ENCODE measurements at places on chromosomes 6 and 20.

DNA sequence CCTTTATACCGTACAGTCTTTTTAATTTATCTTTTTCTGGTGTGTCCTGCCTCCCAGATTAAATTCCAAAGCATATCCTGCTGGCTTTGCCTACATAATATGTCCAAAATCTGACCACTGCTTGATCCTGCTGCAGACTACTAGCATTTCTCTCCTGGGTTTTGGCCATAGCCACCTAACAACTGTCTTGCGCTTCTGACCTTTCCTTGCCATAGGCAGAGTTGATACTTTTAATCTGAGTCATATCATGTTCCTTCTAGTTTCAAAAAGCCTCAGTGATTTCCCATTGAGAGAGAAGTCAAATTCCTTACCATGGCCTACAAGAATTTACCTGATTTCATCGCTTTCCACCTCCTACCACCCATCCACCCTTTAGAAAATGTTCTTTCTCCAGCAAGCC, 104.8 kb downstream of the BCKDHB start:
- no peak for DNase-seq

- DNase-seq = no peak
Observed at GRCh38 chr6:105212587-105212986, 32.8 kb upstream of the POPDC3 start.

- no peak for DNase-seq
Observed at GRCh38 chr6:162014069-162014811, 713.3 kb downstream of the PRKN start.

- DNase-seq = no peak
Observed at GRCh38 chr6:27582928-27583725, 110.2 kb upstream of the ZNF184 start.

DNA sequence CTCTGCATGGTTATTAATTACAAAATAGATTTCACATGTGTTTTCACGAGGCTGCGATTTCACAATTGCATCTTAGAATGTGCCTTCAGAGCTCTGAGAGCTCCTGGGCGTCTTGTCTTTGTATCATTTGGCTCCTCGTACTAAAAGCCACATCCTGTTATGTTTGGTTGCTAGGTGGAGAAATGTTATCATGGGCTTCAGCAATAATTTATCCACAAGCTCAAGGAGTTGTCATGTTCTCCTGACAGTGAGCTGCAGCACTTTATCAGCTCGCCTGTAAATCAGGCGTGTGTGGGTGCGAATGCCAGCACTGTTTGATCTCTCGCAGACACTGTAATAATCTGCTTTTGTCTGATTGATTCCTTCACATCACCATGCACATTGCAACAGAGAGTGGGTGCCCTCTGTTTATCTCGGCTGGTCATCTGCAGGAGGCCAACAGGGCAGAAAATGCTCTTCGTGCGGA, 218.6 kb upstream of the ZFP64 start:
- no peak for DNase-seq

DNA sequence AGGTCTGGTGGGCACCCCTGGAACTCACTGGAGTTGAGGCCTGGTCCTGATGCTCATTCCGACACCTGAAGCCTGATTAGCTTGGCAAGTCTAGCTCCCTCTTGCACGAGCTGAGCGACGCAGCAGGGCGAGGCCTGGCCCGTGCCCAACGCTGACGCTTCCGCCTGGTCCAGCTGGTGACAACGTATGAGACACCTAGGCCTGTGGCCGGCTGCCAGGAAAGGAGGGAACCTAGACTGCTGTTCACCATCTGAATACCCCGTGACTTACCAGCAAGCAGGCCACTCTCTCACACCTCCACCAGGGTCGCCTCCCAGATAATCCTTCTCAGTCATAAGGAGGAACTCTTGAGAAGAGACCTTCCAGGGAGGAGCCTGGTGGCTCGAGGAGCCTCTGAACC, 24.5 kb downstream of the YTHDF1 start:
- DNase-seq = no peak

DNA sequence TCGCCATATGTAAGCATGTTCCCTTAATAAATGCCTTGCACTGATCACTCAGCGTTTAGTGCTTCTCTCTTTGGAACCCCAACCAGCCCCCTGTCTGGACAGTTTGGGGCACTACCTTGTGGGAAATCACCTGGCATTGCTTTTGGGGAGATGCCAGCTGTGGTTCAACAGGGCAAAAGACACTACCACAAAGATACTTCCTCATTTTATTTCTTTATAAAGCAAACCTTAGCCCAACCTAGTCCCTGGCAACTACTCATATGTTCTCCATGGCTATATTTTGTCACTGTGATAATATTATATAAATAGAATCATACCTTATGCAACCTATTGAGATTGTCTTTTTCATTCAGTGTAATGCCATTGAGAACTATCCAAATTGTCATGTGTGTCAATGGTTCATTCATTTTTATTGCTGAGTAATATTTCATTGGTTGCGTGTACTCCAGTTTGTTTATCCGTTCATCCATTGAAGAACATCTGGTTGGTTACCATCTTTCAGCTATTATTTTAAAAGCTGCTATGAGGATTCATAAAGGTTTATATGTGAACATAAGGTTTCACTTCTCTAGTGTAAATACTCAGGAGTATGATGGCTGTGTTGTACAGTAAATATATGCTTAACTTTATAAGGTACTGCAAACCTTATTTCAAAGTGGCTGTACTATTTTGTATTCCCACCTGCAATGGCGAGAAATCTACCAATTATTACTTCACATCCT, 114.8 kb downstream of the MOXD1 start:
- no peak for DNase-seq

DNA sequence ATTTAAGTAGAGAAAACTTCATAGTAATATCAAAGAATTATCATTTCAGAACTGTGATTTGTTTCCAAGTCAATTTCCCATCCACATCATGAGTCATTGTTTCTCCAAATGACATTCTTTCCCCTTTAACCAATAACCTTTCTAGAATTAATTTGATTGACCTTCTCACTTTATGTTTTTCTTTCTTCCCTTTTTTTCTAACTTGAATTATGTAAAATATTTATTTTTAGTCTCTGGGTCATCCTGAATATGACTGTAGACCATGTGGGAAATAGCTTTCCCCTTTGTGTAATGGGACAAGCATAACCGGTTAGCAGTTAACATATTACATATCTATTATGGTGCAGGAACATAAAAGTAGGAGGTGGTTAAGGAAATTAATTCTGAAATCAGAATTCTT, 291.1 kb downstream of the GJA1 start:
- DNase-seq = no peak

DNA sequence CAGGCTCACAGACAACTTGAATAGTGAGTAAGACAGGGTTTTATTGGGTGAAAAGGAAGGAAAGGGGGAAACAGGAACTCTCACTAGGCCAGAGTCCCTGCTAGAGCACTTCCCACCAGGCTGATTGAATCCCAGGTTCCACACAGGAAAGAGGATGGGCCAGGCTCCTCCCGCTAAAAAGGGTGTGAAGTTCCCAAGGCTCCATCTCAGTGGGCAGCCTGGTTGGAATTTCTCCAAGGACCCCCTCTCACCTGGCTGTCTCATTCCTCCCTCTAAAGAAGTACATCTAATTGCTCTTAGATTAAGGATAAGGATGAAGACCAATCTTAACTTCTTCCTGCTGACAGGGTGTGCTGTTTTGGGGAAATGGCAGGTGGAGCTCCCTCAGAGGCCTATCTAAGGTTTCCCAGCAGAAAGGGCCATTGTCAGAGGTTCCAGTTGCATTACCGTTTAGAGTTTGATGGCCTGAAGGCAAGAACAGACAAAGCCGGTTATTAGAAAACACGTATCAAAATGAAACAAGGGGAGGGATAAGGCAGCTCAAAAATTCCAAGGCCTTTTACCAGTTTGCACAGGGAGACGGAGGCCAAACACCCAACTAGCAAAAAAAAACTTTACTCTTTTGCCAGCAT, 21.5 kb downstream of the COL19A1 start:
- no peak for DNase-seq

DNA sequence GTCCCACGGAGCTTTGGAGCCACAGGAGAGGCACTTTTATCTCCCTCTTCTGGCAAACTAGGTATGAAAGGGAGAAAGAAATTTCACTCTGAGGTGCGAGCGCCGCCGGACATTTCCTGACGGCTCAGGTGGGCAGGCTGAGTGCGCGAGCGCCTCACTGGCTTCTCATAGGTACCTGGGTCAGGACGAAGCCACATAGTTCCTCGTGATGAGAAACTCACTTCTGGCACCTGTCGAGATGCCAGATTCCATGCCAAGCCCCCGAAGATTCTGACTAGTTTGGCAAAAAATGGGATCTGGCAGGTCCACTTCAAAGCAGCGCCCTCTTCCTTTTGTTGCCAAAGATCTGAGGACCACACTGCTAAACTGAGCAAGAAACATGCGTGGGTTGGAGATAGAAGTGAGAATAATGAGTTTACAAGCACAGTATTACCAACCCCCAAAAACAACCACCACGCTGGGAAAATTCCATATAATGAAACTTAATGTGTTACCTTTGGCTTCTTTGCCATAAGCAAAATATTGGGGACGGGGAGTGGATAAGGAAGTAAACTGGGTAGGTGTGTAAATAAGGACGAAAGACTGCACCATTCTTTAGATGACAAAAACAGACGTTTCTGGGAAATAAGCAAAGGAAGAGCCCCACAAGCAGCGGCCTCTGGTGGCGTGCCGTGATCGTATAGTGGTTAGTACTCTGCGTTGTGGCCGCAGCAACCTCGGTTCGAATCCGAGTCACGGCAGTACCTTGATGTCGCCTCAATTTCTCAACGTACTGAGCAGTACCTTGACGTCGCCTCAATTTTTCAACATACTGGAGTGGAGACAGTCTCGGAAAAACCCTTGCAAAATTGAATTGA, 89.8 kb upstream of the PRSS16 start:
- no peak for DNase-seq

DNA sequence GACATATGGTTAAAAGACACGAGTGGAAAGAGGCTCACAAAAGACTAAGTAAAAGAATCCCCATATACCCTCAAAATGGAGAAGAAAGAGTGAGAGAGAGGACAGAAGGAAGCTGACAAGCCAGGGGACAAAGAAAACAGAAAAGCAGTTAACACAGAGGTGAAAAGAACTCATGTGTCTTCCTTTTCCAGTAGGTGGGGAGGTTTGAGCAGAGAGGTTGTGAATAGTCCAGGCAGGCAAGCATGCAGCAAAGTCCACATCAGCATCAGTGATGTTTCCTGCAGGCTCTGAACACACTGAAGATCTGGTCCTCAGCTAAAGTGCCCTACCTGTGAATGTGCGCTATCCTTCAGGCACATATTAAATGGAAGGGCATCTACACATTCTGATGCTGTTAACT, 196.5 kb upstream of the IRAK1BP1 start:
- DNase-seq = no peak

DNA sequence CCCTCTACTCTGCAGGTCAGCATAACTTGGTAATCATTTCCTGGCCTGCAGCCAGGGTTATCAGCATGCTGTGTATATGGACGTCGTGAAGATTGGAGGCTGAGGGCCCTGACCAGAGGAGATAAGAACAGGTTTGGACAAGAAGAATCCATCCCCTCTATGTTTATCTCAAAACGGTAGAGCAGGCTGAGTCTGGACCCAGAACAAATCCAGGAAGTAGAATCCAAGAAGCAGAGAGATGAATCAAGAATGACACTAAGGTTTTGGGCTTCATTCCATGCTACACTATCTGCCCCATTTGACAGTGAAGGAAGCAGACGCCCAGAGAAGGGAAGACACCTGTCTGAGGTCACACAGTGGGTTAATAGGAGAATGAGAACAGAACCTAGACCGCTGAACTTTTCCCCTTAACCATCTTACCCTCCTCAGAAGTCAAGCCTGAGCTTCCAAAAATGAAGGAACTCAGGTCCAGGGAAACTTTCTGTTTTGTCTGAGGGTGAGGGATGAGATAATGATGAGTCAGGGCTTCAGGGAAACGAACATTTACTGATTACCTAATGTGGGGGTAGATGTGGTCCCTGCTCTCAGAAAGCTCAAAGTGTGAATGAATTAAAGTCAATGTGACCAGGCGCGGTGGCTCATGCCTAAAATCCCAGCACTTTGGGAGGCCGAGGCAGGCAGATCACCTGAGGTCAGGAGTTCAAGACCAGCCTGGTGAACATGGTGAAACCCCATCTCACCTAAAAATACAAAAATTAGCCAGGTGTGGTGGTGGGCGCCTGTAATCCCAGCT, 9.4 kb upstream of the COMMD7 start:
- no peak for DNase-seq

- DNase-seq = no peak
Observed at GRCh38 chr6:9412951-9413559, 977.7 kb upstream of the SLC35B3 start.

DNA sequence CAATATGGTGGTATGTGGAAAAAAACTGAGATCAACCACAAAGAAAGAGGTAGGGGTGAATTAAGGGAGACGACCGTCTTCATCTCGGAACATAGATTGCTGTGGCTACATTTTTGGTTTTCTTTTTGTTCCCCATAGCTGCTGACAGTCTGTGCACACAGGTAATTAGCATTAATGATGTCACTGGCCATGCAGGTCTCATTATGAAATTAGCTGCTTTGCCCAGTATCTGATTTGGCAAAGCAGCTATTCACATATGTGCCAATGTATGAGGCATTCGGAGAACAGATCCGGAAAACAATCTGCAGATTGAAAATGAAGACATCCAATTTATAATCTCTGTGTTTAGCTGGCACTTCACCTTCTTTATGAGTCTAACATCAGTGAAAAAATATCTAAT, 13.1 kb downstream of the NOX3 start:
- no peak for DNase-seq

DNA sequence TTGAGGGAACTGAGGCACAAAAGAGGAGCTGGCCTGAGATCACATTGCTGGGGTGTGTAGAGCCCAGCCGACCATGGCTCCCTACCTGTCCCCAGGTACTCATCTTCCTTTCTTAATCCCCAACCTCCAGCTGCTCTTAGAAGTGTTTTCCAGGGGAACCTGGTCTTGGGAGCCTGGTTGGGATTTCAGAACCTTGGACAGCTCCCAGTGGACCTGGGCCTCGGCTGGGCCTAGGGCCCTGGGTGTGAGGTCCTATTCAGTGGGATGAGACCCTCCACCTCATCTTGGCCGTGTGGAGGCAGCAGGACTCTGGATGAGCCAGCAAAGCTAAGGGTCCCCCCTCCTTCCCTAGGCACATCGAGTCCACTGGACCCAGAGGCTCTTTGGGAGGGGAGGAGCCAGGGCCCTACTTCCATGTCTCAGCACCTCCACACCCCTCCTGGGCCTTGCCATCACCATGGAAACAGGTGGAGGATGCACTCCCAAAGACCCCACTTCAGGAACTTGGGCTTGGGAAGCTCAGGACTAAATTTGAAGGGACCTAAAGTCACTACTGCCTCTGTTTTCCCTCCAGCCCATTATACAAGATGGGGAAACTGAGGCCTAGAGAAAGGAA, 38.5 kb downstream of the DLGAP4 start:
- DNase-seq = no peak

DNA sequence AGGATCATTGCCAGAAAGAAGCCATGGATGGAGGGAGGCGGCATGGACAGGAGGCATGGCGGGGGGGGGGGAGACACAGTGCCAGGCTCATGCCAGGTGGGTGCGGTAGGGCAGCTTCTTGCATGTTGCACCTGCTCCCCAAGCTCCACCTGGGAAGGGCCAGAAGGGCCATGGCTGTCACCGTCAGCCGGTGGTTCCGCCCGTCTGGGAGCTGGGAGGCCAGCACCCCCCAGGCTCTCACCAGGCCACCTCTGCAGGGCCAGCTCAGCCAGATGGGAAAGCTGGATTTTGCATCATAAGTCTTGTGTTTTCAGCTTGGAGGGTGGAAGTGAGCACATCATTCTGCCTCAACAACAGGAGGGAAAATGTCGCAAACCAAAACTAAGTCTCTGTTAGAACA, 404.7 kb downstream of the TAF4 start:
- DNase-seq = no peak

- DNase-seq = no peak
Observed at GRCh38 chr6:45036103-45036502, 292.0 kb upstream of the RUNX2 start.
